ENCODE measurements at places on chromosomes 2 and 18. TPM values are rescaled to one million over a fixed set of nuclear protein-coding genes. Genes with fewer than 3 reads are reported as not detected.
A peak's percentile ranks its signal among the peaks of the same experiment; 100 is the strongest.

RPL31 gene
- 1,667 TPM for total RNA-seq

TMEM163 gene
- not detected for total RNA-seq

DQX1 gene
- 0.50 TPM for total RNA-seq

KCNE4 gene
- not detected for total RNA-seq

UGT1A5 gene
- not detected for total RNA-seq

LIMS4 gene
- 0.74 TPM for total RNA-seq

DYSF gene
- 3.8 TPM for total RNA-seq

ZNF397 gene
- total RNA-seq, result 18.9 TPM

PLEKHA3 gene
- 22.2 TPM for total RNA-seq

FIGLA gene
- not detected for total RNA-seq

GRCh38 chr2:197969391-197969893, 165.0 kb downstream of the PLCL1 start:
- H3K4me1 ChIP-seq, result peaks cover 15% of the 10 kb centered on the region
- H3K27me3 ChIP-seq, result no peaks in the 10 kb centered on the region
- DNase-seq, result no peak
- peak overlapping the region; percentile 82 for H3K27ac ChIP-seq

- no peak overlapping the region for H3K4me3 ChIP-seq
- no peaks in the 10 kb centered on the region for H3K4me1 ChIP-seq
- H3K36me3 ChIP-seq, result peaks cover 7% of the 10 kb centered on the region
Measured at GRCh38 chr2:85662899-85663593, 5.0 kb downstream of the SFTPB start.

GRCh38 chr18:29436459-29436858, 1259.5 kb upstream of the CDH2 start:
- H3K27ac ChIP-seq, result no peak overlapping the region
- H3K36me3 ChIP-seq, result no peaks in the 10 kb centered on the region
- no peaks in the 10 kb centered on the region for H3K4me1 ChIP-seq
- H3K4me3 ChIP-seq, result no peak overlapping the region
- no peak for DNase-seq

- no peak for DNase-seq
- no peak overlapping the region for H3K4me3 ChIP-seq
- no peak overlapping the region for H3K27ac ChIP-seq
- H3K4me1 ChIP-seq, result no peaks in the 10 kb centered on the region
Measured at GRCh38 chr18:56270671-56271250, 367.6 kb downstream of the TXNL1 start.

- peaks cover 56% of the 10 kb centered on the region for H3K36me3 ChIP-seq
- no peak overlapping the region for H3K4me3 ChIP-seq
- no peaks in the 10 kb centered on the region for H3K27me3 ChIP-seq
- H3K27ac ChIP-seq, result no peak overlapping the region
- peak; percentile 68 for DNase-seq
- no peaks in the 10 kb centered on the region for H3K4me1 ChIP-seq
Measured at GRCh38 chr2:128178650-128179460, 87.9 kb downstream of the UGGT1 start.

GRCh38 chr2:123061534-123061933, 963.6 kb upstream of the CNTNAP5 start:
- no peak overlapping the region for H3K4me3 ChIP-seq
- H3K36me3 ChIP-seq, result no peaks in the 10 kb centered on the region
- no peak overlapping the region for H3K27ac ChIP-seq
- H3K27me3 ChIP-seq, result no peaks in the 10 kb centered on the region
- DNase-seq, result no peak

GRCh38 chr2:237629188-237629534, 1.8 kb downstream of the LRRFIP1 start:
- H3K27me3 ChIP-seq, result peaks cover 17% of the 10 kb centered on the region
- no peak overlapping the region for H3K27ac ChIP-seq
- no peak overlapping the region for H3K4me3 ChIP-seq
- H3K4me1 ChIP-seq, result peaks cover 22% of the 10 kb centered on the region
- no peak for DNase-seq

DNA sequence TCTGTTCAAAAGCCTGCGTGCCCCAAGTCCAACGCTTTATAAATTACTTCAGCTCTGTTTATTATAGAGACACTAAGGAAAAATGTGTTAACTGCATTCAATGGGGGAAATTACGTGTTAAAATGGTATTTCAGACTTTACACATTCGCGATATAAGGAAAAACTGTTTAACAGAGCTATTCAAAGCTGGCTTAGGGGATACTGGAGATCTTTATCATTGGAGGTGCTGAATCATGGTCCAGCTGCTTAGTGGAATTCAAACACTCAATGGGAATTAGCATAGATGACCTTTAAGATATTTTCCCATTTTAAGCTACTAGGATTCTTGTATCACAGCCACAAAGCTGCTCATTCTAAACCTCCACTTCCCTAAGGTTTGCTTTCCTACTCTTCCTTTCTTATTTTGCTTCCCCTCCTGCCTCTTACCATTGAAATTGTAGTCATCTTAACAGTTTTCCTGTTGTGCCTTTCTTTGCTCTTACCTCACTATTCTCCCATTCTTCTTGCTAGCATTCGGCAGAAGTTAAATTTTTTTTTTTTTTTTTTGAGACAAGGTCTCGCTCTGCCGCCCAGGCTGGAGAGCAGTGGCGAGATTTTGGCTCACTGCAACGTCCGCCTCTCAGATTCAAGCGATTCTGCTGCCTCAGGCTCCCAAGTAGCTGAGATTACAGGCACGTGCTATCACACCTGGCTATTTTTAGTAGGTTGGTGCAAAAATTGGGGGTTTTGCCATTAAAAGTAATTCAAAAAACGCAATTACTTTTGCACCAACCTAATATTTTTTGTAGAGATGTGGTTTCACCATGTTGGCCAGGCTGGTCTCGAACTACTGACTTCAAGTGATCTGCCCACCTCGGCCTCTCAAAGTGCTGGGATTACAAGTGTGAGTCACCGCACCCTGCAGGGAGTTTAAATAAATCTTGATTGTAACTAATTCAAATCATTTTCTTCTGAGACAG, 6.5 kb downstream of the SULT6B1 start:
- H3K4me1 ChIP-seq, result peaks cover 5% of the 10 kb centered on the region
- no peaks in the 10 kb centered on the region for H3K36me3 ChIP-seq

- no peak overlapping the region for H3K27ac ChIP-seq
- no peak overlapping the region for H3K4me3 ChIP-seq
- DNase-seq, result no peak
- H3K36me3 ChIP-seq, result no peaks in the 10 kb centered on the region
- H3K27me3 ChIP-seq, result no peaks in the 10 kb centered on the region
- H3K4me1 ChIP-seq, result no peaks in the 10 kb centered on the region
Measured at GRCh38 chr2:133557614-133558013, 10.6 kb downstream of the NCKAP5 start.

GRCh38 chr18:4200399-4200798, 254.7 kb downstream of the DLGAP1 start:
- no peaks in the 10 kb centered on the region for H3K36me3 ChIP-seq
- DNase-seq, result no peak
- no peak overlapping the region for H3K27ac ChIP-seq
- H3K27me3 ChIP-seq, result no peaks in the 10 kb centered on the region

- H3K27ac ChIP-seq, result no peak overlapping the region
- H3K36me3 ChIP-seq, result no peaks in the 10 kb centered on the region
- no peak overlapping the region for H3K4me3 ChIP-seq
- no peaks in the 10 kb centered on the region for H3K4me1 ChIP-seq
Measured at GRCh38 chr2:179677077-179677688, 184.2 kb downstream of the ZNF385B start.

- peak overlapping the region; percentile 85 for H3K27ac ChIP-seq
- no peaks in the 10 kb centered on the region for H3K27me3 ChIP-seq
- peaks cover 2% of the 10 kb centered on the region for H3K36me3 ChIP-seq
- peak overlapping the region; percentile 90 for H3K4me3 ChIP-seq
- peaks cover 72% of the 10 kb centered on the region for H3K4me1 ChIP-seq
- DNase-seq, result peak; percentile 28
Measured at GRCh38 chr2:11746807-11747459, 501 bp downstream of the LPIN1 start.

GRCh38 chr2:101145406-101145805, 5.8 kb downstream of the TBC1D8 start:
- H3K4me1 ChIP-seq, result peaks cover 3% of the 10 kb centered on the region
- no peak overlapping the region for H3K4me3 ChIP-seq
- no peaks in the 10 kb centered on the region for H3K36me3 ChIP-seq
- no peak for DNase-seq

GRCh38 chr18:2917259-2918047, 70.6 kb downstream of the EMILIN2 start:
- no peak for DNase-seq
- H3K4me3 ChIP-seq, result no peak overlapping the region
- H3K27ac ChIP-seq, result peak overlapping the region; percentile 78

DNA sequence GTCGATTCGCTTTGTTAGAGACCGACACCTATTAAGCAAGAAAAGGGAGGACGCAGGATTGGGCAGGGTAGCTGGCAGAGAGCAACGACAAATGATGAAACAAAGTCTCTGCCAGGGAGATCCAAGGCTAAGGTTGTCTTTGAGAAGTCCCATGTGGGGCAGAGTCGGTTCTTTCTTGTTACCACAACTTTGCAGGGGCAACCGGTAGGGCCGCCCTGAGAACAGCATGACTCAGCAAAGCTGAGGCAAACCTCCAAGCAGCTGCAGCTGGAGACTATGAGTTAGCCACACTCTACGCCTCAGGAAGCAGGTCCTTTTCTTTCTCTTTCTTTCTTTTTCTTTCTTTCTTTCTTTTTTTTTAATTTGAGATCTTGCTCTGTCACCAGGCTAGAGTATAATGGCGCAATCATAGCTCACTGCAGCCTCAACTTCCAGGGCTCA, 452.3 kb upstream of the ID2 start:
- no peaks in the 10 kb centered on the region for H3K36me3 ChIP-seq
- peaks cover 3% of the 10 kb centered on the region for H3K27me3 ChIP-seq
- H3K4me1 ChIP-seq, result peaks cover 10% of the 10 kb centered on the region
- H3K27ac ChIP-seq, result peak overlapping the region; percentile 61

DNA sequence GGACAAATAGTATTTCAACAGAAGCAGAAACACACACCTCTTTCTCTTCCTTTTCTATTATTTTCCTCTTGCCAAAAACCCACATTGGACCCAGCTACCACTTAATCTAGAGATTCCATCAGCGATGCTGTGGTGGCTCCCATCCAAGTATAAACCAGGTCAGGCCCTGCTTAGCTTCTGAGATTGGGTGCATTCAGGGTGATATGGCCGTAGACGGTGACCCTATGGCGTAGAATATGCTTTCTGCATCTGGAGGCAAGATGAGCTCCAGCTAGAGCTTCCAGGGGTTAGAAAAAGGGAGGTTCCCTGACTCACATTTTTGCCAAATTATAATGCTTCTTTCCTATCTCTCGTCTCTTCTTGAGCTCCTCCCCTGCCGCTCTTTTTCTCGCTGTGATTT, 66.5 kb downstream of the TNP1 start:
- H3K27me3 ChIP-seq, result no peaks in the 10 kb centered on the region
- H3K4me3 ChIP-seq, result no peak overlapping the region
- H3K27ac ChIP-seq, result no peak overlapping the region
- no peaks in the 10 kb centered on the region for H3K36me3 ChIP-seq
- H3K4me1 ChIP-seq, result no peaks in the 10 kb centered on the region

DNA sequence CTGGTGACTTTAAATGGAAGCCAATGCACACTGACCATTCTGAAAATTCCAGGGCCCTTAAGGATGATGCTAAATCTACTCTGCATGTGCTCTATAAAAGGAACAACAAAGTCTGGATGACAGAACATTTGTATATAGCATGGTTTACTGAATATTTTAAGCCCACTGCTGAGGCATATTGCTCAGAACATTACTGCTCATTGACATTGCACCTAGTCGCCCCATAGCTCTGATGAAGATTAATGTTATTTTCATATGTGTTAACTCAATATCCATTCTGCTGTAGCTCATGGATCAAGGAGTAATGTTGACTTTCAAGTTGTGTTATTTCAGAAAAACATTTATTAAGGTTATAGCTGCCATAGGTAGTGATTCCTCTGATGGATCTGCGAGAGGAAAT, 827.5 kb upstream of the CHAC2 start:
- no peaks in the 10 kb centered on the region for H3K27me3 ChIP-seq
- H3K4me3 ChIP-seq, result no peak overlapping the region
- no peaks in the 10 kb centered on the region for H3K36me3 ChIP-seq
- no peak for DNase-seq

DNA sequence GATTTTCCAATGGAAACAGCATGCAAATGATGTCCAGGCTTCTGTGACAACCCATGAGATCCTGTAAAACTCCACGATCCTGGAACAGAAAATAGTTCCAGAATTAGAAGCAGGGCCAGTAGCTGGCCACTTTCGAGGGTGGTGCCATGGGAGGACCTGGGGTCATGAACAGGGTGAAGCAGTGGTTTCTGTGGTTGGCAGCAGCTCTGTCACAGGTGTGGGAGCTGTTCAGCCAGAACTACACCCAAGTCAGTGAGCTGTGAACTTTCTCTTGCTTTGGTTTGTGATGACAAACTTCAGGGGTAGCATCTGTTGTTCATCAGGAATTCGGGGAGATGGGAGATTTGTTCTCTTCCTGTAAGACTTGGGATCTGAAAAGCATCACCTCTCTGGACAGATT, 314.4 kb upstream of the NT5C1B start:
- H3K4me3 ChIP-seq, result no peak overlapping the region
- H3K27ac ChIP-seq, result no peak overlapping the region
- no peaks in the 10 kb centered on the region for H3K36me3 ChIP-seq

GRCh38 chr18:10184776-10185175, 269.7 kb upstream of the APCDD1 start:
- H3K36me3 ChIP-seq, result peaks cover 5% of the 10 kb centered on the region
- H3K27me3 ChIP-seq, result no peaks in the 10 kb centered on the region
- H3K4me1 ChIP-seq, result peaks cover 7% of the 10 kb centered on the region
- no peak overlapping the region for H3K4me3 ChIP-seq
- no peak overlapping the region for H3K27ac ChIP-seq

GRCh38 chr2:5690286-5690685, 1.9 kb upstream of the SOX11 start:
- DNase-seq, result no peak
- H3K4me1 ChIP-seq, result peaks cover 10% of the 10 kb centered on the region
- H3K36me3 ChIP-seq, result no peaks in the 10 kb centered on the region
- H3K4me3 ChIP-seq, result no peak overlapping the region

DNA sequence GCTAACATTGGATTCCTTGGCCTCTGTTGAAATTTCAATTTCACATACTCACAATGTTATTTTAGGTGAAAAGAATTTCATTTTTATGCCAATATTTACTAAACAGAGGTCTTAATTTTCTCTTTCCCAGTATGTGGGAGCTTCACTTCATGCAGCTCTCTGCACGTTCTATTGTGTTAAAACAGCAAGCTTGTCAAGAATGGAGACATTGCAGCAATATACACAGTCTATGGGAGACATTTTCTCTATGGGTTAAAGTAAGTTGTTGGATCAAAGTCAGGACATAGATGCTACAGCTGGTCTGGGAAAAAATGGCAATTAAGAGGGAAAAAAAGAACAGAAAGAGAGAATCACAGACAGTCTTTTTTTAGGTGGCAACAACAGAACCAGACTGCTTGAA, 70.4 kb upstream of the ARHGAP15 start:
- H3K27ac ChIP-seq, result no peak overlapping the region
- no peak overlapping the region for H3K4me3 ChIP-seq
- H3K36me3 ChIP-seq, result no peaks in the 10 kb centered on the region

- peaks cover 8% of the 10 kb centered on the region for H3K4me1 ChIP-seq
- H3K4me3 ChIP-seq, result no peak overlapping the region
- H3K27ac ChIP-seq, result peak overlapping the region; percentile 44
- peaks cover 52% of the 10 kb centered on the region for H3K36me3 ChIP-seq
- DNase-seq, result no peak
Measured at GRCh38 chr2:169808221-169808620, 9.6 kb downstream of the SSB start.

Measured in activated CD8-positive, alpha-beta T cell treated with anti-CD3 and anti-CD28 coated beads for 36 hours (primary cell).